ENCODE measurements at places on chromosomes 13 and 19.

DNA sequence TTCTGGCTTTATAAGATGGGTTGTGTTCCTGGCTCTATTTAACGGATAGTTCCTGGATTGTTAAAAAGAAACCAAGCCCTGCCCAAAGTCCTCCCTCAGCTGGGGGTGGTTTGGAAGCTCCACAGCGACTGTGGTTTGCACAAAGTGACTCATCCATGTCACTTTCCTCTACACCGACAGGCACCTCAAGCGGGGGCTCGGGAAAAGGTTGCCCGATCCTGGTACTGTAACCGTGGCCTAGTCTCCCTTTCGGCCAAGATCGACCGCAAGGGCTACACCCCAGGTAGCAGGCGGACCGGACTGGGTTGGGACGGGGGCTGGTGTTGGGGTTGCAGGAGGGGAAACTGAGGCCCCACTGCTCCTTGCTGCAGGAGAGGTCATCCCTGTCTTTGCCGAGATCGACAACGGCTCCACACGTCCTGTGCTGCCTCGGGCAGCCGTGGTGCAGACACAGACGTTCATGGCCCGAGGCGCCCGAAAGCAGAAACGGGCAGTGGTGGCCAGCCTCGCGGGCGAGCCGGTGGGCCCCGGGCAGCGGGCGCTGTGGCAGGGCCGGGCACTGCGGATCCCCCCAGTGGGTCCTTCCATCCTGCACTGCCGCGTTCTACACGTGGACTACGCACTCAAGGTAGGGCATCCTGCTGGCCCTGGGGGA lies 1.6 kb downstream of the ARRDC2 start:
- DNase-seq = no peak

DNA sequence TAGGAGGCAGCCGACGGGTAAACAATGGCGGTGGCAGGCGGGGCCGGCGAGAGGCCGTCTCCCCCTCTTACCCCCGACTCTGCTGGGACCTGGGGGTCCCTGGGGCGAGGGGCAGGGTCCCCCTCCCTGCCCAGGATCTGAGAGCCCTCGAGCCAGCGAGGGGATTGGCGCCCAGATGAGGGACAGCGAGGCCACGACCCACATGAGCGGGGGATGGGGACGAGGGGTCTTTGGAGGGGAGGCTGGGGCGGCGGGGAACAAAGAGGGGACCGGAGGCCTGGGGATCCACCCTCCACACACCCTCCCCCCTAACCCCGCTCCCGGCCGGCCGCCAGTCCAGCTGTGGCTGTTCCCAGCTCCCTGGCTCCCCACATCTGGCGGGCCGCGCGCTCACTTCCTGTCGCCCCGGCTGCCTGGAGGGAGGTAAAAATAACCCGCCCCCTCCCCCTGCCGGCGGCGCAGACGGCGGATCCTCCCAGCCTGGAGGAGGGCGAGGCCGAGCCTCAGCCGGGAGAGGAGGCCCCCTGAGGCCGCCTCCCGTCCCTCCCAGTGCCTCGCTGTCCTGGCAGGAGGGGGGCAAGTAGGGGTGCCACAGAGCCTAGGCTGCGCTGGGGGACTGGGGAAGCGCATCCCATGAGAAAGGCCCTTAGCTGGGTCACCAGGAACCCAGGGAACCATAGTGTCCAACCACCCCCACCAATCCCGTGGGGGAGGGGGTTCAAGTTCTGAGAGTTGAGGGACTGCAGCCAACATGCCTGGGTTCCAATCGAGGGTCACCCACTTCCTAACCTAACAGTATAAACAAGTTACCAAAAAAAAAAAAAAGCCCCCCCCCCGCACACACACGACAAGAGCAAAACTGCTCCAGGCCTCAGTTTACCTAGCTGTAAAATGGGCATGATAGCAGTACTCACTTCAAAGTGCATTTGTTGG lies 29.3 kb upstream of the NANOS3 start:
- DNase-seq = peak; percentile 94

DNA sequence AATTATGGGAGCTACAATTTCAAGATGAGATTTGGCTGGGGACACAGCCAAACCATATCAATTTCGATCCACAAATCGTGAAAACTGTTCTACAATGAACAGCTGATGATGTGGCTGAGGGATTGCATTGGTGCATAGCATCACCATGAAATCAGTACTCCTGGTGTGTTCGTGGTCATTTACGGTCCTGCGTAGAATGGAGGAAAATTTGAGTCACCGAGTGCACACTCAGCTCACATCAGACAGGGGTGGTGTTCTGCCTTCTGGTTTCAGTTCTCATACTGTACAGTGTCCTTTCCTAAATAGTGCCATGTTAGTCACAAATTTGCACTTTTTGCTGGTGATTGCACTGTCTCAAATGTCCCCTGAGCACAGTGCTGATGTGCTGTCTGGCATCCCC lies 39.2 kb downstream of the MYH14 start:
- DNase-seq = no peak

- peak; percentile 50 for DNase-seq
Measured at GRCh38 chr13:106275446-106276032, 259.9 kb downstream of the EFNB2 start.

DNA sequence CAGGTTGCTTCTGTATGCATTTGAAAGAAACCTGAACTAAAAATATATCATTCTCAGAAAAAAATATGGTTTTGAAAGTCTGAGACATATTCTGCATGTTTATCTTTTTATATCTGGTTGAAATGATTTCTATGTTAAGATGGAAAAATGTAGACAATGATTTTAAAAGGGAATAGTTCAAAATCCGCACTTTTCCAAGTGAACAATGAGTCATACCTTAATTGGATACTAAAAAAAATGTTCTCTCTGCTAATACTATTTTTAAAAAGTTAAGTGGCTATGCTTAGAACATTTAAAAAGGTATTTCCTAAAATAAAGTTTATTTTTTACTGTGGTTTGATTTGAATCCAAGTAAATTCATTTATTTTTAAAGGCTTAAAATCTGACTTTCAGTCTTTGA lies 801.4 kb downstream of the SLITRK6 start:
- DNase-seq = no peak

- DNase-seq = no peak
Measured at GRCh38 chr13:82506805-82507414, 1375.4 kb downstream of the SLITRK1 start.

- DNase-seq = no peak
Measured at GRCh38 chr19:4695224-4695731, 25.1 kb upstream of the MYDGF start.

DNA sequence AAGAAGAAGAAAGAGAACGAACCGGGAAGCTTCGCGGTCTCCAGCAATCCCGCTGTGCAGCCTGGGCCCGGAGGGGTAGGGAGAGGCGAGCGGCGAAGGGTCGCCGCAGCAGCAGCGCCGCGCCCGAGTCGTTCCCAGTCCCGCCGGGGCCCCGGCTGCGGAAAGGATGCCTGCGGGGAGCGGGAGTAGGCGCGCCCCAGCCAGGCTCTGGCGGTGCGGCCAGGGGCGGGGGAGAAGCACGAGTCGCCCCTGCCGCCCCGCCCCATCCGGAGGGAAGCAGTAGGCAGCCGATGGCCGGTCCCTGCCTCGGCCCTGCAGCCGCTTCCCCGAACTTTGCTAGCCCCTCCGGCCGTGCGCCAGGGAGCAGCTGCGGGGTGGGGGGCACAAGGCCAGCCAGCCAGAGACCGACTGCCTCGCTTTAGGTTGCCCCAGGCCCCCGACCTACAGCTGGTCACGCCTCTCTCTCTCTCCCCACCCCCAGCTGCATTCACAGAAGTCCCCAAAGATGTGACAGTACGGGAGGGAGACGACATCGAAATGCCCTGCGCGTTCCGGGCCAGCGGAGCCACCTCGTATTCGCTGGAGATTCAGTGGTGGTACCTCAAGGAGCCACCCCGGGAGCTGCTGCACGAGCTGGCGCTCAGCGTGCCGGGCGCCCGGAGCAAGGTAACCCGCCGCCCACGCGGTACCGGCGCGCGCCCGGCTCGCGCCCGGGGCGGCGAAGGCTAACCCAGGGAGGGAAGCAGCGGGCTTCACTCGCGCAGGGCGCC lies 1.1 kb downstream of the VSTM2B start:
- DNase-seq = no peak

- DNase-seq = no peak
Measured at GRCh38 chr13:66640231-66640630, 589.9 kb downstream of the PCDH9 start.

DNA sequence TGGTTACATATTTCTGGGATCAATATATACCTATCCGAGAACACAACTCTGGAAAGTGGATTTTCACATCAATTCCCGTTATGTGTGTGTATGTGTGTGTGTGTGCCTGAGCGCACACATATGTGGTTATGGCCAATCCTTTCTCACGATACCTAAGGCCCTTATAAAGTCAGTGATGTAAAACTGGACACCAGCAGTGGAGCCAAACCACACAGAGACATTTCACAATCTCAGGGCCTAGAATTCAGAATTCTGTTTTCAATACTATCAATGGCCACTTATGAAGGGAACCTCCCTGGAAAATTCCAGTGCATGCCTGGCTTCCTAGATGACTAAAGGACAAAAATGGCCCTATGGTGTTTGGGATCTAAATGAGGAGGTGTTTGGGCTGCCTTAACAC lies 187.3 kb upstream of the UBL3 start:
- peak; percentile 74 for DNase-seq

- peak; percentile 78 for DNase-seq
Measured at GRCh38 chr13:41565216-41565615, 107.9 kb downstream of the RGCC start.

GRCh38 chr19:3625996-3626472 lies 556 bp downstream of the CACTIN start:
- no peak for DNase-seq

GRCh38 chr13:94799299-94799698 lies 87.0 kb upstream of the SOX21 start:
- no peak for DNase-seq

- DNase-seq = no peak
Measured at GRCh38 chr13:45468635-45469034, 3.9 kb downstream of the COG3 start.

DNA sequence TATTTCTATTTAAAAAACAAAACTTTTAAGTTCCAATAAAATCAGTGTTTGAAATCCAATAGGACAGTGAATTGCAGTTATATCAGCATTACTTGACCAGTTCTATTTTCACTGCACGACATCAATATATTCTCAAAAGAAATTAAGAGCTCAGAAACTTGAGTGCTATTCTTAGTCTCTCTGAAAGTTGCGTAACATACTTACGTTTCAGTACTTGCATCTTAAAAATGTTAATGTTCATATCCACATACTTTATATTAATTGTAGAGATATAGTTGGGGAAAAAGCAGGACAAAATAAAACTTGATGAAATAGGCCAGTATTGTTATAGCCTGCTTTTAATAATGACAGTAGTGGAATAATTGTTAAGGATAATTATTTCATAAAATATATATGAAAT lies 720.5 kb upstream of the PCDH9 start:
- no peak for DNase-seq

DNA sequence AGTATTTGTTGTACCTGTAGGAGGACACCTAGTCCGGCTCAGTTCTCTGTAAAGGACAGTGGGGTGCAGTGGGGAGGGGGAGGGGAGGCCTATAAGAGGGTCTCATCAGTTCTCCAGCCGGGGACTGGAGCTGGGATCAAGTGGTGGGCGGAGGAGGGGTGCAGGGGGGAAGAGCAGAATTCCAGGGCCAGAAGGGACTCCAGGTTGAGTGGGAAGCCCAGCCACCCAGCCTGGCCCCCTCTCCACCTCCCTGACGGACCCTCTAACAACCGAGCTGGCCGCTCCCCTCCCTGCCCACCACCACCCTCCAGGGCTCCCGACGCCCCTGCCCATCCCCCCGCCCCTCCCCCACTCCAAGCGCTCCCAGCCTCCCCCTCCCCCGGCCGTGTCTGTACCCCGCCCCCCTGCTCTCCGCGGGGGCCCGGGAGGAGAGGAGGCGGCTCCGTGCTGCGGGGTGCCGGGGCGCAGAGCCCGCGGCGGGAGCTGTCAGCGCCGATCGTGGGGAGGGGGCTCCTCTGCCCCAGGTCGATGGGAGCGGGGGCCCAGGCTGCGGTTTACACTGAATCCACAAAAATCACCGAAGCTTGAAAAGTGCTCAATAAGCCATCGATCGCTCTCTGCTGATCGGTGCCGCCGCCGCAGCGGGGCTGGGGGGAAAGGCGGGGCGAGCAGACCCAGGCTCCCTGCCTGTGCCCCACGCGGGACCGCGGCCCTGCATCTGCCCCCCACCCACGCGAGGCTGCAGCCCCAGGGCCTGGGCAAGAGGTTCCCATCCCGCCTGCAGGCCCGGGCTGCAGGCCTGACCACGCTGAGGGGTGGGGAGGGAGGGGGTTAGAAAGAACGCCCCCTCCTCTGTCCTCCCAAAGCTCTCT lies 34.6 kb upstream of the ONECUT3 start:
- no peak for DNase-seq

DNA sequence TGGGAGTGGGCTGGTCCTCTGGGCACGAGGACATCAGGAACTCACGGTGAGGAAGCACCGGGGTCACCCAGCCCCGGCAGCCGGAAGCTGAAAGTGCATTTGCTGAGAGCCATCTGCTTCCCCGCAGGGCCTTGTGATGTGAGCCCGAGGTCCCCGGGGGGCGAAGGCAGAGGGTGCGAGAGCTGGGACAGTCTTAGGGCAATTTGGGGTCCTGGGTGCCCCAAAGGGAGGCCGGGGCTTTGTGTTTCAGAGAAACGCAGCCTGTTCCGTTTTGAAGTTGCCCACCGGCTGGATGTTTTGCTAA lies 4.8 kb downstream of the F2RL3 start:
- DNase-seq = no peak

GRCh38 chr13:46641274-46642081 lies 88.5 kb downstream of the LRCH1 start:
- DNase-seq = no peak

GRCh38 chr19:41913538-41914423 lies 14.5 kb downstream of the ERFL start:
- no peak for DNase-seq

DNA sequence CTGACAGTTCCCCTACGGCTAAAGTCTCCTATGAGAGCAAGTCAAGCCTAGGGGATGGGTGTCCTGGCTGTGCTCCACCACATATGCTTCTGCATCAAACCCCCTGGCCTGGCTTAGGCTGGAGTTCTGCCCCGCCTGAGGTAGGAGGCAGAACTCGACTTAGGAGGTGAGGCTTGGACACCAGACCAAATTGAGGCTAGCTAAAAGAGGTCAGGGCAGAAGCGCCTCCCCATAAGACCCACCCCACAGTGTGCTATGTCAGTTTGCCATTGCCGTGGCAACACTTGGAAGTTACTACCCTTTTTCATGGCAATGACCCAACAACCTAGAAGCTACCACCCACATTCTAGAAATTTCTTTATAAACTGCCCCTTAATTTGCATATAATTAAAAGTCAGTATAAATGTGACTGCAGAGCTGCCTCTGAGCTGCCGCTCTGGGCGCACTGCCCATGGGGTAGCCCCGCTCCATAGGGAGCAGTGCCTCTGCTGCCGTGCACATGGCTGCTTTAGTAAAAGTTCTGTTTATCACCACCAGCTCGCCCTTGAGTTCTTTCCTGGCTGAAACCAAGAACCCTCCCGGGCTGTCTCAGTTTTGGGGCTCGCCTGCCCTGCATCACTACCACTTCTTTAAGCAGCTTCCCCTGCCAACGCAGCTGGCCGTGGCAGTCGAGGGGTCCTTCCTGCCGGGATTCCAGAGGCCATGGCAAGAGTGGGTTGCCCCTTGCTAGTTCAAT lies 20.2 kb downstream of the AP1M1 start:
- DNase-seq = no peak

Measured in fibroblast of lung (primary cell).